ENCODE measurements at places on chromosomes 1 and 21. TPM values are rescaled to one million over a fixed set of nuclear protein-coding genes. Genes with fewer than 3 reads are reported as not detected.
A peak's percentile ranks its signal among the peaks of the same experiment; 100 is the strongest.

GRCh38 chr1:55876276-55877060 is 661.3 kb upstream of the USP24 start:
- H3K27me3 ChIP-seq = no peaks in the 10 kb centered on the region
- no peak overlapping the region for H3K4me3 ChIP-seq
- no peaks in the 10 kb centered on the region for H3K4me1 ChIP-seq
- H3K36me3 ChIP-seq = no peaks in the 10 kb centered on the region
- DNase-seq = no peak

Gene RNU1-3
- 17,380 TPM for total RNA-seq

Gene AGRN
- total RNA-seq = 6.2 TPM

Gene ACTA1
- total RNA-seq = 1.5 TPM

Gene AIRE
- 11.9 TPM for total RNA-seq

Gene AMY2B
- total RNA-seq = 12.5 TPM

- H3K36me3 ChIP-seq = no peaks in the 10 kb centered on the region
- H3K4me1 ChIP-seq = peaks cover 3% of the 10 kb centered on the region
- H3K4me3 ChIP-seq = no peak overlapping the region
- no peak for DNase-seq
Measured at GRCh38 chr1:226132728-226133503, 53.6 kb downstream of the ACBD3 start.

DNA sequence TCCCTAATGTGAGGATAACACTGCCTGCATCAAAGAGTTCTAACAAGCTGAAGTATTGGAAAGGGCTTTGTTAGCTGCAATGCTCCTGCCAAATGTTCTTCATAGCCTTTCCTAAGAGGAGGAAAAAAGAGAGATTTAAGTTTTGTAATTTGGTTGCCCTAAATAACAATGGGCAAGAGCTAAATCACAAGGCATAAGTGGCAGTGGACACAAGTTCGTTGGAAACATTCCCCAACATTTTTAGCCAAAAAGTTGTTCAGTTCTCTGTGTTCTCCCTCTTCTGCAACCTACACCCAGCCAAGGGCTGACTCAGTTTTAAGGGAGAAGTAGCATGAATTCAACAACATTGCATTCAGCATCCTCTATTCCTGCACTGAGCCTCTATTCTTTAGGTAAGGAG is 2.6 kb upstream of the UQCRHL start:
- DNase-seq = no peak
- no peaks in the 10 kb centered on the region for H3K4me1 ChIP-seq
- H3K27ac ChIP-seq = no peak overlapping the region
- H3K36me3 ChIP-seq = no peaks in the 10 kb centered on the region

GRCh38 chr1:183916574-183916973 is 111.7 kb downstream of the RGL1 start:
- no peaks in the 10 kb centered on the region for H3K27me3 ChIP-seq
- H3K4me3 ChIP-seq = no peak overlapping the region
- no peaks in the 10 kb centered on the region for H3K36me3 ChIP-seq
- H3K4me1 ChIP-seq = peaks cover 6% of the 10 kb centered on the region

DNA sequence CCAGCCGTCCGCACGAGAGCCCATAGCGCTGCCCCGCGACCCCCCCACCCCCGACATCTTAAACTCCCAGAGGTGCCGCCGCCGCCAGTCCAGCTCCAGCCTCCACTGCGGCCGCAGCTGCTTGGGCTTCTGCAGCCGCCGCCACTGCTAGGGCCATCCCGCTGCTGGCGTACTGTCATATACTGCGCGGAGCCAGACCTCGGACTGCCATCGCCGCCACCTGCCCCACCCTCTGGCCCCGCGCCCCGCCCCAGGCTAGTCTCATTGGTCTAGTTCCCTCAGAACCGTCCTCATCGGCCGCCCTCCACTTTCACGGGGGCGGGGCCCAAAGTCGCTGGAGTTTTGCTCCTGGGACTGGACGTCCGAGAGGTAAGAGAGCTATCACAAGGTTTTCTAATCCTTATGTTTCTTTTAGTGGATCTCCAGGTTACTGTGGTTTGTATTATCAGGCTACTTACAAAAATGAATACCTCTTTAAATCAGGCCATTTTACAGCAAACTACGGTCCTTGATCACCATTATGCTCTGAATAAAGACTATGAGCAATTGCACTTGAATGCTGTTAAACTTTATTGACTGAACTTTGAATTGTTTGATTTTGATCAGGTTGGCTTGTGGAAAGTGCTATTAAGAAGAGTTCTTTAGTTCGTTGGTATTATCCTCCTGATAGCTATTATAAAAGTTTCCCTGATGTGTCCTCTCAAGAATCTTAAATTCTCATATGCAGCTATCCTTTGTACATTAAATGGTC is 2.8 kb upstream of the CD1D start:
- H3K4me3 ChIP-seq = peak overlapping the region; percentile 41
- H3K4me1 ChIP-seq = peaks cover 32% of the 10 kb centered on the region
- H3K27ac ChIP-seq = no peak overlapping the region
- DNase-seq = peak; percentile 59

GRCh38 chr1:153526132-153526543 is 9.7 kb downstream of the S100A6 start:
- H3K4me1 ChIP-seq = no peaks in the 10 kb centered on the region
- DNase-seq = no peak
- no peak overlapping the region for H3K4me3 ChIP-seq
- no peaks in the 10 kb centered on the region for H3K36me3 ChIP-seq

- no peak overlapping the region for H3K4me3 ChIP-seq
- H3K36me3 ChIP-seq = no peaks in the 10 kb centered on the region
- H3K4me1 ChIP-seq = no peaks in the 10 kb centered on the region
- H3K27me3 ChIP-seq = no peaks in the 10 kb centered on the region
Measured at GRCh38 chr1:25167269-25168192, 64.8 kb downstream of the SYF2 start.
